ENCODE measurements at places on chromosomes 11 and 22.

GRCh38 chr11:68266936-68267880, 4.6 kb downstream of the C11orf24 start:
- DNase-seq, result no peak

- no peak for DNase-seq
Measured at GRCh38 chr11:95367726-95368125, 136.7 kb upstream of the SESN3 start.

GRCh38 chr11:69304686-69305085, 10.7 kb downstream of the MYEOV start:
- no peak for DNase-seq

DNA sequence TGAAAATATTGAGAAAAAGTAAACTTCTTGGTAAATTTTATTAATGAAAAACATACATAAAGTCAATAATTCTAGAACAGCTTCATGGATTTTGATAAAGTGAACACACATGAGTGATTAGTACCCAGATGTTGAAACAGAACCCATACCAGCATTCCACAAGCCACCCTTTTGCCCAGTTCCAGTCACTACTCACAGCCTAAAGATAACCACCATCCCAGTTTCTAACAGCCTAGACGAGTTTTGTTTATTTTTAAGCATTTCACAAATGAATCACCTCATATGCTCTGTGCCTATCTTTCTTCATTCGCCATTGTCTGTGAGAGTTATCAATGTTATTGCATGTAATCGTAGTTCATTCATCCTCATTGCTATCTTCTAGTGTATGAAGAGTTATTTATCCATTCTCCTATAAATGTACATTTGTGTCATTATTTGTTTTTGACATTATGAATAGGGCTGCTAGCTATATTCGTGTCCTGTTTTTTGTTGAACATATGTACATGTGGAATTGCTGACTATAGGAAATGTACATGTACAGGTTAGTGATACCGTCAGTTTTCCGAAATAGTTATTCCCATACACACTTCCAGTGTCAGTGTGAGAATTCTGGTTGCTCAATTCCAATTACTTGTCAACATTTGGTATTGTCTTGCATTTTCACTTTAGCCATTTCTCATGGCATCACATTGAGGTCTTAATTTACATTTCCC, 44.5 kb upstream of the TEAD1 start:
- DNase-seq, result no peak

DNA sequence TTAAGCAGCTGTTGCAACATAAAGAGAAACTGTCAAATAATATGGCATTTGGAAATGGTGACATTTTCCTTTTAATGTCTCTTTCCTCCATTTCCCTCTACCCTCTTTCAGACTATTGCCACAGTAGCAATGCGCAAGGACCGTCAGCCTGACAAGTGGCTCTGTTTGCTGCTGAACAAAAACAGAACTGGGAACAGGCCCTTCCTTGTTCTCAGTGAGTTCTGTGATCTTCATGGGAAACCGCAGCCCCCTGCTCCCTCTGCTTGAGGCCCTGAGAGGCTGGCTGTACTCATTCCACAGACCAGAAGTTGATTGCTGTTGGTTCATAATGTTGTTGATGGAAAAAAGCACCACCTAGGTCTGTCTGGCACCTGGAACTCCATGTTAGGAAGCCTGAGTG, 559.7 kb downstream of the OPCML start:
- no peak for DNase-seq

DNA sequence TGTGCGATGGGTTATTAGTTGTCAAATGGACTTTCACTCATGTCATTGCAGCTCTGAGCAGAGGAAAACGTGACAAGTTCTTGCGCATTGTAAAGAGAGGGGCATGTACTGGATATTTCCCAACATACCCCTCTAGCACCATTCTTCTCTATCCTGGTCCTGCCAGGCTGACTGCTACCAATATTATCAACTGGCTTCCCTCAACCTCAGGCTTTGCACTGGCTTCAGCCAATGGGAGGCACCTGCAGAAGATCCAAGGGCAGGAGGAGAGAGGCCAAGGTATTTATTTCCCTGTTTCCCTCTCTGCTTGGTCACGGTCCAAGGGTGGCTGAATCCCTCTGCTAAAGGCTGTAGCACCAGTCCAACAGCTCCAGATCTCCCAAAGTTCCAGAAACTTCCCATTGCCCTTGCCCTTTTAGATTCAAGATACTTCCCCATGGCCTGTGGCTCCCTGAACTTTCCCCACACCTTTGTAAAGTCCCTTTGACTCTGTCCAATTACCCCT, 175.6 kb upstream of the NECTIN1 start:
- DNase-seq, result no peak

GRCh38 chr11:65356394-65356972, 1.9 kb downstream of the TIGD3 start:
- no peak for DNase-seq

- no peak for DNase-seq
Measured at GRCh38 chr22:45543243-45543642, 40.6 kb downstream of the FBLN1 start.

DNA sequence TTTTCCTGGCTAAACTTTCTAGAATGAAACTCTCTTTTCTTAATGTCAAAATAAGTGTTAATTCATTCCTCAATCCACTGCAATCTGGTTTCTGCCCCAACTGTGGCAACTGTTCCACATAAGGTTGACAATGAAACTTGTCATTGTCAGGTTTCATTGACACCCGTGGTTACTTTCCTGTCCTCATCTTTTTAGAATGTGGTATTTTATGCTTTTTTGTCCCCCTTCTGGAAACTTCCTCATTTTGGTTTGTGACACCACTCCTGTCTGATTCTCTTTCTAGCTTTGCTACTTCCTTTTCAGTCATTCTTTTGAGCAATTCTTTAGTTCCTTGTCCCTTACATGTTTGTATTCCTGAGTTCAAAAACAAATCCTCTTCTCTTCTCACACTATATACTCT, 7.5 kb upstream of the PDE3B start:
- DNase-seq, result no peak

DNA sequence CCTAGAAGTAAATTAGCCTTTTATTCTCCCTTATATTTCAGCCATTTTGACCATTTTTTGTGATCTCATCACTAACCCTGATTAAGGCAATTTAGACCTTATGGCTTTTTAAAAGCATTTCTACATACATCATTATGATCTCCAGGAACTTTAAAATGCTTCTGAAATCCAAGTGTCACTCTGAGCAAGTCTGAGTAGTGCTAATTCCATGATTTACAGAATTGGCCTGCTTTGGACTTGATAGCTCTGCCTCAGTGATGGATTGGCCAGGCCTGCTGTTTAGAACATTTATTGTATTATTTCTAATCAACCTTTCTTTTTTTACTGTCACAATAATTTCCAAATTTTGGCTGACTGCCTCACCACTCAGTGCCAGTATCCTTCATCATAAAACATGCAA, 116.4 kb downstream of the KCNA4 start:
- DNase-seq, result no peak

- DNase-seq, result no peak
Measured at GRCh38 chr11:43504316-43504950, 145.7 kb downstream of the TTC17 start.

- DNase-seq, result no peak
Measured at GRCh38 chr11:57512646-57513451, 2.7 kb downstream of the SLC43A1 start.

DNA sequence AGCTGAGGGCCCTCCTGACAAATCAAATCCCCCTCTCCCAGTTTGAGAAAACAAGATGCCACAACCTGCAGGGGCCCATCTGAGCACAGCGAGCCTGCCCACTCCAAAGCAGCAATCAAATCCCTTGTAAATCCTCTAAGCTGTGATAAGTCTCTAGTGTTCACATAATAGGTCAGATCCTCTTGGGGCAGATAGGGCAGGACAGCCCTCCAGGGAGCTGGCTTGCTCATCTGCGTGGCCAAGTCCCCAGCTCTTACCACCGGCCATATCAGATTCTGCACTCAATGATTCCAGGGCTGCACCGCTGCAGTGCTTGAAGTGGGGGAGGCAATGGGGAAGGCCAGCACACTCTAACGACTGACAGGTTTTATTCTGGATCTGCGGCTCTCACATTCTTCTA, 29.6 kb upstream of the FLI1 start:
- DNase-seq, result no peak

GRCh38 chr22:35837101-35837727, 119.5 kb downstream of the APOL5 start:
- DNase-seq, result no peak

DNA sequence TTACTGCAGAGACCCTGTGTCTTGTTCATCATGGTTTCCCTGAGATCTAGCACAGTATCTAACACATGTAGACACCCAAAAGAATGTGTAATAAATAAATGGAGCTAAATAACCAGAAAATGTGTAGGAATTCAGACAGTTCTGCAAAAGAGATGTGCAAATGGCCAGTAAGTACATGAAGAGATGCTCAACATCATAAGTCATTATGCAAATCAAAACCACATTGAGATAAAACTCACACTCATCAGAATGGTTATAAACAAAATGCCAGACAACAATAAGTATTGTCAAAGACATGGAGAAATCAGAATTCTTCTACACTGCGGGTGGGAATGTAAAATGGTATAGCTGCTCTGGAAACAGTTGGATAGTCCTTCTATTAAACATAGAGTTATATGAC, 88.5 kb downstream of the RBFOX2 start:
- no peak for DNase-seq

GRCh38 chr11:36945384-36945783, 347.3 kb upstream of the RAG2 start:
- no peak for DNase-seq
